ENCODE measurements at places on chromosomes 1 and 21.

DNA sequence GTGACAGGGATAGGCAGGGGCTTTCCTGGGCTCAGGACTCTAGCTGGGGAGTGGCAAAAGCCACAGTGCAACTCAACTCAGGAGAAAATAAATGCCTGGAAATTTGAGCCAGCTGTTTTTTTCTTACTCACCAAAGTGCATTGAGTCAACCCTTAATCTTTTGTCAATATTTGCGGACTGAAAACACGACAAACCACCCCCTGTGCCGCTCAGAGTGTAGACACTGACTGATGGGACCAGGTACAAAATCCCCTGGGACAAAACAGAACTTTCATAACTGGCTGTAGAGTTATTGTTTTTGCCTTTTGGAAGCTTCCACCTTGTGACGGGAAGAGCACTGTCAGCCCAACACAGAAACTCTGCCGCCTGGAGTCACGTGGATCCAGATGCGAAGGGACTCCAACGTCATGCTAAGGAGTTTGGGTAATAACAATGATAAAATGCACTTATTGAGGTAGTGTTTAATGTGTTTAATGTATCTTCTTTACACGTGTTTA is 164.6 kb downstream of the PLPP3 start:
- H3K27ac ChIP-seq: no peak overlapping the region
- no peaks in the 10 kb centered on the region for H3K4me1 ChIP-seq
- H3K36me3 ChIP-seq: no peaks in the 10 kb centered on the region
- H3K27me3 ChIP-seq: no peaks in the 10 kb centered on the region

- no peaks in the 10 kb centered on the region for H3K36me3 ChIP-seq
- DNase-seq: no peak
- H3K4me3 ChIP-seq: no peak overlapping the region
These were observed 244.6 kb downstream of the TOMM20 start for GRCh38 chr1:234884006-234884405.

- peak; percentile 8 for DNase-seq
- H3K27ac ChIP-seq: no peak overlapping the region
- no peaks in the 10 kb centered on the region for H3K27me3 ChIP-seq
- no peaks in the 10 kb centered on the region for H3K36me3 ChIP-seq
- H3K4me1 ChIP-seq: peaks cover 8% of the 10 kb centered on the region
- H3K4me3 ChIP-seq: peak overlapping the region; percentile 45
These were observed 39.1 kb downstream of the UROD start for GRCh38 chr1:45051005-45051772.

GRCh38 chr1:202593845-202594244 is 116.4 kb downstream of the SYT2 start:
- no peaks in the 10 kb centered on the region for H3K36me3 ChIP-seq
- DNase-seq: no peak
- H3K27ac ChIP-seq: no peak overlapping the region
- H3K27me3 ChIP-seq: no peaks in the 10 kb centered on the region
- H3K4me1 ChIP-seq: no peaks in the 10 kb centered on the region

DNA sequence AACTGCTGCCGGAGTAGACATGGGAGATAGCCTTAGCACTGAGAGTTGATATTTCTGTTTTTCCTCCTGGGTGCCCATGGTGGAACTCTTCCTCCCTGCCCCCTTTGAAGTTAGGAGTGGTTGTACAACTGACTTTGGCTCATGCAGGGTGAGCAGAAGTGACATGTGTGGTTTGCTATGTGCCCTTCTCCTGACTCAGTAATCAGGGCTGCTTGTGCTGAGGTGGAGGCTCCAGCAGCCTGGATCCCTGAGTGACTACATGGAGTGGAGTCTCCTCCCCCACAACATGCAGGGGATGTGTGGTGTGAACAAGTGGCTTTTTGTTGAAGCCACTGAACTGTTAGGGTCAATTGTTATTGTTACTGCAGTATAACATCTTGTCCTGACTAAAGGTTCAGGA is 261.6 kb downstream of the CAMTA1 start:
- H3K4me1 ChIP-seq: no peaks in the 10 kb centered on the region
- H3K27me3 ChIP-seq: peaks cover 10% of the 10 kb centered on the region
- H3K4me3 ChIP-seq: no peak overlapping the region
- no peak for DNase-seq
- H3K27ac ChIP-seq: no peak overlapping the region

DNA sequence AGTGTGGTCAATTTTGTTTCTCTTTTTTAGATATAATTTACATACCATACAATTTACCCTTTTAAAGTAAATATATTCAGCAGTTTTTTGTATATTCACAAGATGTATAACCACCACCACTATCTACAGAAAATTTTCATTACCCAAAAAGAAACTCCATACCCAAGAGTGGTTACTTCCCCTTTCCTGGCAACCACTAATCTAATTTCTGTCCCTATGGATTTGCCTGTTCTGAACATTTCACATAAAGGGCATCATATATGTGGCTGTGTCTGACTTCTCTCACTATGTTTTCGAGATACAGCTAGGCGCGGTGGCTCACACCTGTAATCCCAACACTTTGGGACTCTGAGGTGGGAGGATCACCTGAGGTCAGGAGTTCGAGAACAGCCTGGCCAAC is 13.6 kb downstream of the PACC1 start:
- peaks cover 10% of the 10 kb centered on the region for H3K36me3 ChIP-seq
- no peaks in the 10 kb centered on the region for H3K4me1 ChIP-seq
- no peak for DNase-seq
- no peaks in the 10 kb centered on the region for H3K27me3 ChIP-seq
- H3K4me3 ChIP-seq: no peak overlapping the region
- no peak overlapping the region for H3K27ac ChIP-seq

GRCh38 chr1:64019818-64020217 is 183.6 kb upstream of the UBE2U start:
- no peak for DNase-seq
- H3K36me3 ChIP-seq: no peaks in the 10 kb centered on the region
- no peak overlapping the region for H3K27ac ChIP-seq

DNA sequence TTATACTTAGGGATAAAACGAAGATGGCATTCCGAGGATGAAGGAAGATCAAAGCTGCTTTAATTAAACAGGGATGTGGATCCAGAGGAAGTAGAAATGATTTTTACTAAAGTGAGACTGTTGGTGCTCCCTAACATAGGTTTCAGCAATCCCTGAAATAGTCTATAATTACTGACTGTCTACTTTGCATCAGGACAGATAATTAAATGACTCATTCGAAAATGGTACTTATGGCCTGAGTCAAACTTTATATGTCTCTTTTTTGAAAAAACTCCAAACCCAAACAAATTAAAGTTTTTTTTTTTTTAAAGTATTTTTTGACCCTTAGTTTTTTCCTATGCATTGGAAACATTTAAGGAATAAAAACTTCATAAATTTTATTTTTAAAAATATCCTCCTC is 90.3 kb downstream of the LYST start:
- H3K27ac ChIP-seq: no peak overlapping the region
- H3K4me1 ChIP-seq: no peaks in the 10 kb centered on the region
- no peaks in the 10 kb centered on the region for H3K27me3 ChIP-seq
- no peak overlapping the region for H3K4me3 ChIP-seq
- DNase-seq: no peak

DNA sequence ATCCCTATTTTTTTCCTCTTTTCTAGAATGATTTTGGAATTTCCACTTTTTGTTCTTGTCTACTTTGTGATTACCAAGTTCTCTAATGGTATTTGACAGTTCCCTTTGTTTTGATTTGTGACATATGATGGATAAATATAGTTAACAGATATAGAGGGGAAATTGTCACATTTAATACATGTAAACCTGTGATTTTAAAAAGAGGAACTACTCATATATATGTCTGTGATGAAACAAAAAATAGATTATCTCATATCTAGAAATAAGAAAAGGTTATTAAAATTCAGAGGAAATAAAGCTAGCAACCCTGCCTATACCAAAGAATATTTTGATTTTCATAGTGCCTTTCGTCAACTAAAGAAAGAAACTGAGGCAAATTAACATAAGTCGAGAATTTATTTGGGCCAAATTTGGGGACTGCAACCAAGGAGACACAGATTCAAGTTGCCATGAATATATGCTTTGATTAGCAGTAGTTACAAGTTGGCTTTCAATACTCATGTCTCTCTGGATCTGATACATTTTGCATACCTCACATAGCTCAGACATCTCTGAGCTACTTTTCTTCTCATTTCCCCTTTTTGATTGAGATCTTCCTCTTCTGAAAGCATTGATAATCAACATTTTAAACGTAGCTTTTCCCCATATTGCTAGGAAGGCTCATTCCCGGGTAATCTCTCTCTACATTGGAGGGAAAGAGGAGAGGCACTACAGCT is 15.6 kb upstream of the C21orf91 start:
- H3K4me1 ChIP-seq: no peaks in the 10 kb centered on the region
- no peaks in the 10 kb centered on the region for H3K27me3 ChIP-seq
- DNase-seq: no peak

DNA sequence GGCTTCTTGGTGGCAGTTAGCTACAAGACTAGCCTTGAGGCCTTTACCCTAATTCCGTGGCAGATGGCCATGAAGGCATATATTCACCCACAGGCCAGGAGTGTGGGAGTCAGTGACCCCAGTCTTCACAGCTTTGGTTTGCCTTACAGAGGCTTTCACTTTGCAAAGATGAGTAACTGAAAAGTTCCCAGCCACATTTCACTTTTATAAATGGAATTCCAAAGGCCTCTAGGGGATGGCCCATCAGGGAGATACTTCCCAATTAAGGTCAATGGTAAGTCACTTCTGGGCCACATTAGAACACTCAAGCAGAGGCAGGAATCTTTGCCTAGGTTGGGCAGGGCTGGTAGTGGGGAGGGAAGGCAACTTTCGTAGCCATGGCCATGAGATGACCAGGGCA is 13.1 kb upstream of the HEYL start:
- H3K4me1 ChIP-seq: peaks cover 7% of the 10 kb centered on the region
- H3K27me3 ChIP-seq: peaks cover 7% of the 10 kb centered on the region
- H3K4me3 ChIP-seq: no peak overlapping the region
- DNase-seq: no peak

DNA sequence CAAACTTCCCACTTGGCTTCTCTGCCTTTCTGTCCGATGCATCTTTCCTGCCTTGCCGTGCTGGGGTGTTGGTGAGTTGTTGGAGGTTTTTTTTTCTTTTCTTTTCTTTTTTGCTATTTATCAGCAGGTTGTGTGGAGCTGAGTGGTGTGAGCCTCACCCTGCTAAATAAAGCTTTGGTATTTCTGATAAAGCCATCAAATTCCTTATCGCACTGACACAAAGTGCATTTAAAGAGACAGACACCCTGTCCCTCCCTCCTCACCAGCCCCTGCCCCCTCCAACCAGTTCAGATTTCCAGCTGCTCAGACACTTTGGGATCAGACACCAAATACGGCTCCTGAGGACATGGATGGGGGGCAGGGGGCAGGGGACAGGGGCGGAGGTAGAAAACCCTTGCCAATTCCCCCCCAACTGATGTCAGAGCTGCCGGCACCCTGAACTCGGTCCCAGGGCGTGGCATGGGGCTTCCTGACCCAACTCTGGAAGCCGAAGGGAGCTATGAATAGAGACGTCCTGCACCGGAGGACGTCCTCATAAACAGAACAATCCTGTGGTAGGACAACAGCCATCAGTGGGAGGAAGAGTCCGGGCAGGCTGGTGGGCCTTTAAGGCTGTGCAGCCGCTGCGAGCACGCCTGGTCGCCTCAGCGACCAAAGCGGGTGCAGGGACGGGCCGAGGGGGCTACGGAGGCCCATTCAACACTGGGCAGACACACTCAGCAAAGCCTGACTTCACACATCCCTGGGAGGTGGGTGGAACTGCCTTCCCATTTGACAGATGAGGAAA is 79.0 kb downstream of the CASZ1 start:
- H3K27me3 ChIP-seq: peaks cover 2% of the 10 kb centered on the region
- H3K36me3 ChIP-seq: no peaks in the 10 kb centered on the region
- H3K4me3 ChIP-seq: no peak overlapping the region
- no peak overlapping the region for H3K27ac ChIP-seq
- DNase-seq: no peak
- peaks cover 2% of the 10 kb centered on the region for H3K4me1 ChIP-seq

DNA sequence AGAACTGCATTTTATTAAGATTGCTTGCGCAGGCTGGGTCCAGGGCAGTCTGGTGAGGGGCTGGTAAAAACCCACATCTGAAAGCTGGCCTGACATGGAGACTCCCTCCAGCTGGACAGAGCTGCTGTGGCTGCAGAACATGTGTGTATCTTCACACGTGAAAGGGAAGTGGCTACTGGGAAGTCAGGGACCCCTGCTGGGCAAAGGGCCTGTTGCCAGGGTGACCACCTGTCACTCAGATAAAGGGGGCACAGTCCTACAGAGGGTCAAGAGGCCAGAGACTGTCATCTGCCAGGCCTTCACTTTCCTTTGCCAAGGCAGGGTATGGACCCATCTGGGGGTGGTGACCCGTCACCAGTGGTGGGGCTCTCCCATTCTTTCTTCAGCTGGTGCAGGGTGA is 17.5 kb downstream of the NKAIN1 start:
- no peak for DNase-seq
- H3K4me1 ChIP-seq: no peaks in the 10 kb centered on the region
- H3K27me3 ChIP-seq: no peaks in the 10 kb centered on the region
- no peak overlapping the region for H3K27ac ChIP-seq

GRCh38 chr1:162128693-162129356 is 59.3 kb downstream of the NOS1AP start:
- H3K27me3 ChIP-seq: no peaks in the 10 kb centered on the region
- no peak overlapping the region for H3K4me3 ChIP-seq
- H3K36me3 ChIP-seq: no peaks in the 10 kb centered on the region
- no peak overlapping the region for H3K27ac ChIP-seq
- DNase-seq: no peak

- no peak for DNase-seq
- no peak overlapping the region for H3K27ac ChIP-seq
- no peaks in the 10 kb centered on the region for H3K4me1 ChIP-seq
- no peak overlapping the region for H3K4me3 ChIP-seq
These were observed 215.4 kb upstream of the PROX1 start for GRCh38 chr1:213772128-213773063.

GRCh38 chr1:60126723-60127122 is 53.2 kb upstream of the C1orf87 start:
- no peaks in the 10 kb centered on the region for H3K27me3 ChIP-seq
- H3K4me3 ChIP-seq: no peak overlapping the region
- no peaks in the 10 kb centered on the region for H3K4me1 ChIP-seq
- DNase-seq: no peak

- no peak overlapping the region for H3K27ac ChIP-seq
- peaks cover 77% of the 10 kb centered on the region for H3K27me3 ChIP-seq
These were observed 64.6 kb downstream of the RHBG start for GRCh38 chr1:156433602-156434001.

- no peaks in the 10 kb centered on the region for H3K36me3 ChIP-seq
- no peak for DNase-seq
- no peak overlapping the region for H3K4me3 ChIP-seq
- peaks cover 60% of the 10 kb centered on the region for H3K4me1 ChIP-seq
These were observed 12.3 kb downstream of the RNU1-2 start for GRCh38 chr1:16907870-16908758.

- no peak overlapping the region for H3K4me3 ChIP-seq
- H3K4me1 ChIP-seq: no peaks in the 10 kb centered on the region
- no peak overlapping the region for H3K27ac ChIP-seq
- H3K27me3 ChIP-seq: no peaks in the 10 kb centered on the region
These were observed 165.9 kb downstream of the PCBP3 start for GRCh38 chr21:45809421-45809820.

DNA sequence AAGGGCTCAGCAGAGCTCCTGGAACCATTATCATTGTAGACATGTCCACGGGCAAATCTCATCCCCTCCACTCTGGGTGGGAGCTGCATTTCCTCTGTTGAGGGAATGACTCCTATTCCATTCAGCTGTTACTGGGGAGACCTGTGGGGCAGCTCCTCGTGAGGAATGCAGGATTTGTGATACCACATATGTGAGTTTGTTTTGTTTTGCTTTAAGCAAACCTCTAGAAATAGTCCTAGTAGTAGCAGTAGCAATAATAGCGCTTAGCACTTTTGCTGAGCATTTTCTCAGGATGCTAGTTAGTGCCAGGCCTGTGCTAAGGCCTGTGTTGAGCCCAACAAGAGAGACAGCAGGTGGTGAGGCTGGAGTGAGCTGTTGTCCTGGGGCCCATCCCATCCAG is 10.8 kb downstream of the OLIG1 start:
- no peak for DNase-seq
- H3K4me3 ChIP-seq: no peak overlapping the region
- H3K36me3 ChIP-seq: no peaks in the 10 kb centered on the region
- no peak overlapping the region for H3K27ac ChIP-seq

All from CD4-positive, alpha-beta T cell (primary cell).